Activated CD4-positive, alpha-beta T cell treated with anti-CD3 and anti-CD28 coated beads, Interleukin-2, amount 10 ng/mL, durations not matched to agents 7 days and 5 days (primary cell): ENCODE measurements at places on chromosomes 3 and 15. TPM values are rescaled to one million over a fixed set of nuclear protein-coding genes. Genes with fewer than 3 reads are reported as not detected.
A peak's percentile ranks its signal among the peaks of the same experiment; 100 is the strongest.

The PSTPIP1 gene
- 135 TPM for total RNA-seq

The SELENOT gene
- total RNA-seq = 108 TPM

The CHRNB4 gene
- total RNA-seq = not detected

The MTMR10 gene
- total RNA-seq = 26.6 TPM

DNA sequence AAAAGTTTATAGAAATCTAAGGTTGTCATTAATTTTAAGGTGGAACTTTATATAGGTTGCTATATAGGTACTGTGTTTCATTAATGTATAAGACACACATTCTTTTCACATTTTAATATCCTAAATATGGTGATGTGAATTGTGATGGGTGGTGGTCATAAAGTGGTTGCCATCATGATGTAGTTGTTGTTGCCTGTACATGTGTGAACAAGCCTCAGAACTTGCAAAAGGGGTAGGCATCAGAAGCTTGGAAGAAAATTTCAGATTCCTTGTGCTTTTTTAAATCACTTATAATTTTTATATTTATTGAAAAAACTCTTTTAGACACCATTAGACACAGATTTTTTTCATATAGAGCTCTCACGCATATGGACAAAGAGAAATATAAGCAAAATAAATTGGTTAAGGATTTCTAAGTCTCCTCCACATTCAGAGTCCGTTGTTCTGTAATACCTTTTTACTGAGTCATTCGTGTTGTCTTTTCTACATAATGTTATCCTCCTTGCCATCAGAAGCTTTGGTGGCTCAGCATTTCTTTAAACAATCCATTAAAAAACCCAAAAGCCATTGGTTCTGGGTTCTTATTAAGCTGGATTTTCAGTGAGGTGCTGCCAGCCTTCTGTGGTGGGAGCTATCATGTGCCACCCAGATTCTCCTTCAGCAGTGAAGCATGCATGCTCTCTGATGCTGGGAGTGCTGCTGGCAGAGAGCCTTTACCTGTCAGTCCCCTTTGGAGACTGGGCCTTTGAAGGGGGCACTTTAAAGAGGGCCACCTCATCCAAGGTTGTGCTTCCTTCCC, 140.4 kb upstream of the GALNT15 start:
- H3K36me3 ChIP-seq = no peaks in the 10 kb centered on the region
- H3K4me3 ChIP-seq = no peak overlapping the region
- H3K27ac ChIP-seq = no peak overlapping the region
- H3K27me3 ChIP-seq = peaks cover 37% of the 10 kb centered on the region
- H3K4me1 ChIP-seq = no peaks in the 10 kb centered on the region
- DNase-seq = no peak

DNA sequence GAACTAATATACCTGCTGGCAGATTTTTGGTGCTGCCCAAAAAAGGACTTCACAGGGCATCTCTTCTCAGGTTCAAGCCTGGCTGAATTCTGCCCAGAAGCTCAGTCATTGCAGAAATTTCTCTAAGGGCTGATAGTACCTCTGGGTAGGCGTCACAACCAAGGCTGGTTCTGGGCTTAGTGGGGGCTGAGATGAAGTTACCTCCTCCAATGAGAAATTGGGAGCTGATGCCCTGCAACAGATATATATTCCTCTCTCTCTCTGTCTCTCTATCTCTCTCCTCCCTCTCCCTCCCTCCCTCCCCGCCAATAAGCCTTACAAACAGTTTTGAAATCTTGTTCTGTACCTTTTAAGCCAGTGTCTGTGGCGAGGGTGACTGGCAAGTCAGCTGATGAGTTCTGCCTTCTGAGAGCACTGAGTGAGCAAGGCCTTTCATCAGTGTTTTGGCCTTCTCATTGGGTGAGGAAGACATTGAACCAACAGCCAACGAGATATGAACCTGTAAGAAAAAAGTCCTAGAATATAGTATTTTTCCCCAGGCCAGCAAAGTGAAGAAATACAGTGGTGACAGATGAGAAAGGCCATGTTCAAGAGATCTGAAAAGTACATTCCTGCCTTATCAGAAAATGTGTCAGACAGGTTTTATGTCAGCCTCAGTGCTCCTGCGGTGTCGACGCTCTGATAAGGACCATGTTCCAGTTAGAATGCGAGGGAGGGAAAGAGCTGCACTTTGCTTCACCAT, 45.5 kb downstream of the TMEM39A start:
- no peaks in the 10 kb centered on the region for H3K36me3 ChIP-seq
- no peak overlapping the region for H3K4me3 ChIP-seq
- H3K4me1 ChIP-seq = peaks cover 7% of the 10 kb centered on the region
- no peak for DNase-seq

DNA sequence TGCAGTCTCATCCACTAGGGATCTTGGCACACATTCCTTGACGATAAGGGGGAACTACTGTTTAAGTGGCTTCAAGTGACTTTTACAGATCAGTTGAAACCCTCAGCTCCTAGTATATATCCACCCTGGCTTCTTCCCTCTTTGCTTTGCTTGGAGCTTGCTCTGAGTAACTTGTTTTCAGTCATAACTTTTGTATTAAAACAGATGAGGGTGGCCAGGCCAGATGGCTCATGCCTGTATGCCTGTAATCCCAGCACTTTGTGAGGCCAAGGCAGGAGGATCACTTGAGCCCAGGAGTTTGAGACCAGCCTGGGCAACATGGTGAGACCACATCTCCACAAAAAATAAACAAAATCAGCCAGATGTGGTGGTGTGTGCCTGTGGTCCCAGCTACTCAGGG, 42.4 kb downstream of the EOMES start:
- H3K27ac ChIP-seq = no peak overlapping the region
- H3K4me1 ChIP-seq = peaks cover 10% of the 10 kb centered on the region
- no peak overlapping the region for H3K4me3 ChIP-seq
- no peaks in the 10 kb centered on the region for H3K36me3 ChIP-seq
- H3K27me3 ChIP-seq = no peaks in the 10 kb centered on the region

DNA sequence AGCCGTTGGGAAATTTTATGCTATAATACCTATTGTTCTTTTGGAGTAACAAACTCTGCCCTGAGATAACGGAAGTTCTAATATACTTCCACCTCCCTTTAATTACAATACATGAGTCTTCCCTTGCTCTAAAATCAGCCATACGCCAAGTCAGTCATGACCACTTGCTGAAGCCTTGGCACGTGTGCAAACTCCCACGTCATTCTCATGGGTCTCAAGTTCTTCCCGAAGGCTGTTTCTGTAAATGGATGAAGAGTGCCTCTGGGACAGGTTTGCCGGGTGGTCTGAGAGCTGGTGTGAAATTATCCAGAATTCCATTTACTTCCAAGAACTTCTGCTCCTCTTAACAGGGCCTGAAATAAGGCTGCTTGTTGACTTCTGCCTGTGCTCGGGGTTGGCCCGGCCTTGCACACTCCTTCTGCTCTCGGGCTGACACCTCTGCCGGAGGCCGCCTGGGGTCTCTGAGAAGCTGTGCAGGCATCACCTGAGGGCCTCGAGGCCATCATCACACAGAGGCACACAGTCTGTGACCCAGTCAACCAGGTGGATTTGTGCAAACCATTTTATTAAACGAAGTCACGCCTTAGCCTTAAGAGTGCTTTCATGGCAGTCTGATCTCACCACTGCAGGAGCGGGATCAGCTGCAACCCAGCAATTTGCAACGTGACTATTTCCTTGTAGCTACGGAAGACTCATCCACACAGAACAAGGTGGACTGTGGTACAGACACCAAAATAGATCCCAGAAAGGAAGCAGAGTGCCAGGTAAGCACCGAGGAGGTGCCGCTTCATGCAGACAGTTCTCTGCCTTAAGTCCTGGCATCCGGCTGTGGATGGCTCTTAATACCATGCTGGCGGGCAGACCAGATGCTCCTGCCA, 120.1 kb downstream of the ADAMTS17 start:
- no peak overlapping the region for H3K4me3 ChIP-seq
- H3K27ac ChIP-seq = no peak overlapping the region

DNA sequence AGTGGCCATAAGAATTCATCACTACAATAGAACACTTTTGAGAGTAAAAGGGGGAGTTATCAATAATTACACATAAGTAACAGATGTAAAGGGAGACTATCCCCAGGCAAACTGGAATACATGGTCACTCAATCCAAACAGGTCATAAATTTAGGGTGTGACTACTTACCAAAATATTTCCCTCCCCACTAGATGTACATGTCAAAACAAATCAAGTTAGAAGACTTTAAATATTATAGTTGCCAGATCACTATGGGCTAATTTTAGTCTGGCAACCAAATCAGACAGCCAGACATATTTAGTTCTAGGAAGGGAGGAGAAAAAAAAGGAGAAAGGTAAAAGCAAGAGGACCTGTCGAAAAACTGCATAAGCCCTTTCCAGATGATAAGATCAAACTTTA, 23.1 kb downstream of the SLC24A5 start:
- no peaks in the 10 kb centered on the region for H3K27me3 ChIP-seq
- no peak overlapping the region for H3K27ac ChIP-seq
- peaks cover 14% of the 10 kb centered on the region for H3K36me3 ChIP-seq
- peaks cover 6% of the 10 kb centered on the region for H3K4me1 ChIP-seq
- DNase-seq = no peak

- peaks cover 31% of the 10 kb centered on the region for H3K4me1 ChIP-seq
- H3K4me3 ChIP-seq = no peak overlapping the region
- no peaks in the 10 kb centered on the region for H3K27me3 ChIP-seq
- H3K27ac ChIP-seq = no peak overlapping the region
These were observed 87.2 kb upstream of the KLF13 start for GRCh38 chr15:31239409-31239808.

DNA sequence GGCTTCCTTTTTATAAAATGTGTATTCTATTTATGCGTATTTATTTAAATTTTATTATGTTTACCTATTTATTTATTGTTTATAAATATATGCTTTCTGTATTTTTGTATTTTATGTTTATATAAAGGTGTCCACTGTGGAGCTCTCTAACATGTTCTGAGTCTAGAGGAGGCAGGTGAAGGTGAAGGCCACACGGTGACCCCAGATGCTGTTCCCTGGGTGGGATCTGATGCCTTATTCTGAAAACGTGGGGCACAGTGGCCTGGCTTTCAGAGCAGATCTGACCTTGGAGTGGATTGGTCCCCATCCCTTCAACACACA, 104.7 kb upstream of the SLC7A14 start:
- H3K27ac ChIP-seq = no peak overlapping the region
- no peaks in the 10 kb centered on the region for H3K36me3 ChIP-seq
- no peaks in the 10 kb centered on the region for H3K4me1 ChIP-seq
- DNase-seq = no peak

GRCh38 chr3:107496855-107497254, 25.9 kb upstream of the BBX start:
- no peaks in the 10 kb centered on the region for H3K4me1 ChIP-seq
- H3K36me3 ChIP-seq = no peaks in the 10 kb centered on the region
- DNase-seq = no peak
- H3K27me3 ChIP-seq = peaks cover 11% of the 10 kb centered on the region

GRCh38 chr15:68787609-68788263, 33.0 kb downstream of the ANP32A start:
- H3K4me1 ChIP-seq = peaks cover 68% of the 10 kb centered on the region
- peak overlapping the region; percentile 50 for H3K27ac ChIP-seq
- no peak overlapping the region for H3K4me3 ChIP-seq
- peaks cover 26% of the 10 kb centered on the region for H3K36me3 ChIP-seq
- H3K27me3 ChIP-seq = no peaks in the 10 kb centered on the region

DNA sequence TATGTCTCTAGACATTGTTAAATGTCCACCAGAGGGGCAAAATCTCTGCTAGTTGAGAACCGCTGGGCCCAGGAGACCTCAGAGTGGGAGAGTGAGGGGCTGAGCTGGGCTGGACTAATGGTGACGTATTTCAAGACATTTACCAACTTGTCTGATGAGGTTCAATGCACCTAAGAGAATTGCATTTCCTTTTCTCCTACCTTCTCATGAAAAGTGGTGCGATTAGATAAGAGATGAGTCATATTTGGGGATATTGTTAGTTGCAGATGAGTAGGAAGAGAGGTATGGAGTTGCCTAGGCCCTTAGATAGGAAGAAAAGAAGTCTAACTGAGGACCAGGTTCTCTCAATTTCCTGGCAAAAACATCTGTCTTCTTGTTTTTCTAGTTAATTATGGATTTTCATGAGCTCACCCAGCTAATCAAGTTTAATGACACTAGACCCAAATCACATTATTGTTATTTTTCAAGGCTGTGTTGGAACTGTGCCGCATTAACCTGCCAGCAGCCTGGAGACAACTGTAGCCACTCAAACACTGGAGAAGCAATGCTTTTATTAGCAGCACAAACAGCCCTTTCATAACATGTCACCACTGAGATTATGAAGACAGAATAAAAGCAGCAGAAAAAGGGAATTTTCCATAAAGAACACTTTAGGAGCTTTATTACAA, 144.2 kb downstream of the PDCD6IP start:
- no peaks in the 10 kb centered on the region for H3K4me1 ChIP-seq
- H3K27ac ChIP-seq = no peak overlapping the region
- no peaks in the 10 kb centered on the region for H3K36me3 ChIP-seq
- no peak overlapping the region for H3K4me3 ChIP-seq

DNA sequence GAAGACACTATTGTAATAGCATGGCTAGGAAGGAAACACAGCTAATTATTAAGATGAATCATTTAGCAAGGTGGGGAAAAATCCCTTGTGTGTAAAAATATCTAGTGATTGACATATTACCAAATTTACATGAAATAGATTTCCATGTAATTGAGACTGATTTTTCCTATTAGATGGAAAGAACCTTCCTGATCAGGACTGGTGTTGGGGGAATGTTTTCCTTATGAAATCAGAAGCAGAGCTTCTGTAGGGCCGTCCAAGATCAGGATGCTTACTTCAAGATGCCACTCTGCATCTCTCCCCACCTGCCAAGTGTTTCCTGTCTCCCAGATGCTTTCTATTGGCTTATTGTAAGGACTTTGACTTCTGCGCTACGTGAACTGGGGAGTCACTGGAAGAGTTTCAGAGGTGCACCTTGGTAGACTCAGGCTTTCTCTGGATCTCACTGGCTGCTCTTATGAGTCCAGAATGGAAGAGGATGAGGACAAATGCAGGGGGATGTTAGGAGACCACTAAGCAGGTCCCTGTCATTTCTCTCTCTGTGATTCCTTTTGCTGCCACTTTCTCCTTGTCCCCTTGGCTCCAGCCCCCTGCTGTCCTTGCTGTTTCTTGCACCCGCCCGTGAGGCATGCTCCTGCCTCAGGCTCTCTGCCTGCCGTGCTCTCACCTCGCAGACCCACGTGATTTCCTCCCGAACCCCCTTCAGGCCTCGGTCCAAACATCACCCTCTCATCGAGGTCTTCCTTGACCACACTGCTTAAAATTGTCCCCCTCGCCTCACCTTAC, 30.1 kb downstream of the BTD start:
- H3K4me1 ChIP-seq = peaks cover 26% of the 10 kb centered on the region
- no peaks in the 10 kb centered on the region for H3K27me3 ChIP-seq
- no peak overlapping the region for H3K27ac ChIP-seq
- no peaks in the 10 kb centered on the region for H3K36me3 ChIP-seq

- H3K4me1 ChIP-seq = no peaks in the 10 kb centered on the region
- H3K27me3 ChIP-seq = no peaks in the 10 kb centered on the region
- H3K27ac ChIP-seq = no peak overlapping the region
- no peak for DNase-seq
- no peaks in the 10 kb centered on the region for H3K36me3 ChIP-seq
- no peak overlapping the region for H3K4me3 ChIP-seq
These were observed 297.8 kb downstream of the SATB1 start for GRCh38 chr3:18127174-18127858.
